ENCODE measurements at places on chromosomes 1 and 21. TPM values are rescaled to one million over a fixed set of nuclear protein-coding genes. Genes with fewer than 3 reads are reported as not detected.
A peak's percentile ranks its signal among the peaks of the same experiment; 100 is the strongest.

DNA sequence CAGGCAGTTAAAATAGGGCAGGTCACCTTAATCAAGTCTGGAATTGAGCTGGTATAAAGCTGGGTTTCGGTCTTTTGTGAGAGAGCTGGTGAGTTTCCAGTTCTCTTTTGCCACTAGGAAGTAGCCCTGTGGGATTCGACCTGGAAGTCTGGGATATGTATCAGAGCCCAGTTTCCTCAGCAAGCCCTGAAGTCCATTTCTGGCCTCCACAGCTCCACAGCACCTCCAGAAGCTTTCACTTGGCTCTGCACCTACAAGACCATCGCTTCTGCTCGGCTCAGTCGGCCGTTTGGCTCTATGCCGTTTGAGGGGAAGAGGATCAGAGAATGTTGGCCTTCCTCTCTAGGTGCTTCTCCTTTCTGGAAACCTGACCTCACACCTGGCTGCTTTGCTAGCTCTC lies 148.0 kb downstream of the GALNT2 start:
- H3K27ac ChIP-seq = no peak overlapping the region
- no peaks in the 10 kb centered on the region for H3K27me3 ChIP-seq

DNA sequence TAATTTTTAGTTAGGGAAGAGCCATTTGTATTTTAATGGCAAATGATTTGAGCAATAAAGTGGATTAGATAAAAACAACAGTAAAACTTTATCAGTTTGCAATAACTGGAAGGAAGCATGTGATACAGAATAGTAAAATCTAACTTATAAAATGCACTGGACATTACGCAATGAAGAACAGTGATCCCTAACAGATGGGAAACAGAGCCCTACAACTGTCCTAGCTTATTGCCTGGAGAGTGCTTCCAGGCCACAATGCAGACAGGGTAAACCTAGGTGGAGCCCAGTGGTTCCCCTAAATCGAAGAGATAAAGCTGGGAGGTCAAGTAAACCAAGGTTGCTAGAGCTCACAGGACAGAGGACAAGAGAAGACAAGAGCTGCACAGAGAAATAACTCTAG lies 7.0 kb downstream of the OMA1 start:
- no peaks in the 10 kb centered on the region for H3K27me3 ChIP-seq
- H3K4me1 ChIP-seq = no peaks in the 10 kb centered on the region
- H3K4me3 ChIP-seq = no peak overlapping the region
- DNase-seq = no peak

DNA sequence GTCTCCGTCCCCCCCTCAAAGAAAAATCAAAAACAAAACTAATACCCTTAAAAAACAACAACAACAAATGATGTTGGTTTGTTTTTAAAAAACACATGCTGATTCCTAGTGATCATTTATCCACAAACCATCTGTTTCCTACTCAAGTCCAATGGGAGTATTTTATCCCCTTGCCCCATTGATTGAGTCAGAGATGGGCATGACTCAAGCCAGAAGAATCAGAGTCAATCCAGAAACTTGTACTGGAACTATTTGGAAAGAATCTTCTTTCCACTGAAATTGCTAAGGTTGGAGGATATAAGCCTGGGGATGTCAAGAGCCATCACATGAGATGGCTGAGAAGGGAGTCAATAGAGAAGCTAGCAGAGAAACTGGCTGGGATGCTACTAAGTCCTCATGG lies 176.4 kb downstream of the MIS18A start:
- no peak for DNase-seq
- no peak overlapping the region for H3K4me3 ChIP-seq
- H3K27me3 ChIP-seq = no peaks in the 10 kb centered on the region
- no peaks in the 10 kb centered on the region for H3K36me3 ChIP-seq

GRCh38 chr1:153978274-153978909 lies 918 bp upstream of the JTB start:
- H3K4me3 ChIP-seq = peak overlapping the region; percentile 93
- H3K27ac ChIP-seq = peak overlapping the region; percentile 88
- no peaks in the 10 kb centered on the region for H3K27me3 ChIP-seq
- H3K4me1 ChIP-seq = peaks cover 18% of the 10 kb centered on the region
- peaks cover 25% of the 10 kb centered on the region for H3K36me3 ChIP-seq

GRCh38 chr1:75124510-75124909 lies 9.7 kb upstream of the LHX8 start:
- no peaks in the 10 kb centered on the region for H3K4me1 ChIP-seq
- no peak overlapping the region for H3K27ac ChIP-seq
- peaks cover 5% of the 10 kb centered on the region for H3K27me3 ChIP-seq
- no peaks in the 10 kb centered on the region for H3K36me3 ChIP-seq
- no peak for DNase-seq
- no peak overlapping the region for H3K4me3 ChIP-seq

DNA sequence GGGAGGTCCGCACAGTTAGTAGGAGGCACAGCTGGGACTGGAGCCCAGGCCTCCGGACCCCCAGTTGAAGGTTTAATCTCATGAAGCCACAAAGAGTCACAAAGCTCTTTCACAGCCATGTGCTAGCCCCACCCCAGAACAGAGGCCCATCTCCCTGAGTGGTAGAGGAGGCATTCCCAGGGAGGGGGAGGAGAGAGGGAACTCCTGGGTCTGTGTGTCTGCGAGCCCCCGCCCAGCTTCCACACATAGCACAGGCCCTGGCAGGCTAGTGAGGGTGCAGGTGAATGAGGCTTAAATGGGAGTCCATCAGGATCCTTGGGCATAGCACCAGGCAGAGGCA lies 197.8 kb downstream of the MATN1 start:
- no peaks in the 10 kb centered on the region for H3K4me1 ChIP-seq
- H3K4me3 ChIP-seq = no peak overlapping the region
- no peaks in the 10 kb centered on the region for H3K27me3 ChIP-seq
- H3K27ac ChIP-seq = no peak overlapping the region

GRCh38 chr1:212582808-212583615 lies 25.5 kb upstream of the ATF3 start:
- H3K27ac ChIP-seq = no peak overlapping the region
- H3K4me3 ChIP-seq = no peak overlapping the region
- H3K36me3 ChIP-seq = no peaks in the 10 kb centered on the region
- H3K27me3 ChIP-seq = peaks cover 29% of the 10 kb centered on the region

DNA sequence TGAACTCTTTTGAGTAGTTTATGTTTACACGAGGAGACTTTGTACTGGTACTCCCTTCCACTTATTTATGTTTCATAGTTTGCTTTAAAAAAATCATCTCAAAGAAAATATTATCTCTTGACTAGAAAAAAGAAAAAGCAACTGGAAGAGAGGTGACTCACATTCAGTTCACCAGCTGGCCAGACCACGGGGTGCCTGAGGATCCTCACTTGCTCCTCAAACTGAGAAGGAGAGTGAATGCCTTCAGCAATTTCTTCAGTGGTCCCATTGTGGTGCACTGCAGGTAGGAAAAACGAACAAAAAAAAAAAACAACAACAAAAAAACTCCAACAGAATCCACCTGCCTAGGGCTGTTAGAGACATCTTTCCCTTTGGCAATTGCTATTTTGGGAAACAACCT lies 102.9 kb downstream of the PTPRC start:
- H3K27me3 ChIP-seq = no peaks in the 10 kb centered on the region
- H3K27ac ChIP-seq = no peak overlapping the region
- peaks cover 42% of the 10 kb centered on the region for H3K4me1 ChIP-seq
- H3K36me3 ChIP-seq = peaks cover 77% of the 10 kb centered on the region

- H3K27me3 ChIP-seq = peaks cover 19% of the 10 kb centered on the region
- DNase-seq = no peak
- no peaks in the 10 kb centered on the region for H3K4me1 ChIP-seq
- no peak within 1 kb of the TSS for H3K4me3 ChIP-seq
Measured at GRCh38 chr1:203351037-203351625, at the start of gene FMOD. Gene FMOD, minus strand, starts transcription at chr1:203351122. Its CDS starts 2,852 bp downstream, at chr1:203348270.

GRCh38 chr1:6795661-6796060 lies 10.4 kb downstream of the CAMTA1 start:
- no peak for DNase-seq
- no peaks in the 10 kb centered on the region for H3K36me3 ChIP-seq
- no peak overlapping the region for H3K27ac ChIP-seq
- H3K4me1 ChIP-seq = no peaks in the 10 kb centered on the region
- H3K4me3 ChIP-seq = no peak overlapping the region
- H3K27me3 ChIP-seq = no peaks in the 10 kb centered on the region

- no peaks in the 10 kb centered on the region for H3K4me1 ChIP-seq
- H3K27ac ChIP-seq = no peak overlapping the region
- no peaks in the 10 kb centered on the region for H3K36me3 ChIP-seq
Measured at GRCh38 chr1:121413821-121414220, 229.0 kb downstream of the SRGAP2C start.

DNA sequence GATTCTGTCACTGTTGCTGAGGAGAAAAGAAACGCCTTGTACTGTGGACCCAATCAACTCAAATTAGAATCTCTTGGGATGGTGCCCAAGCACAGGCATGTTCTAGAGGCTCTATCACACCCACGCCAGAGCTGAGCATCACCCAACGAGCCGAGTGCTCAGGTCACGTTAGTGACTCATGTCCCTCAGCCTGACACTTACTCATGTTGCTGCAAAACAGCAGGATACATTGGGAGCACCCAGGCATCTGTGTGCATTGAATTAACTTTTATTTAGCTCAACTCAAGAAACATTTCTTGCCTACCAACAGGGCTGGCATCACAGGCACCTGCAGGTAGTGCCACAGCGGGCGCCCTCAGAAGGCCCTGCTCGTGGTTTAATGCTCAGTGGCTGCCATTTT lies 149.8 kb downstream of the ETS2 start:
- no peak overlapping the region for H3K27ac ChIP-seq
- no peaks in the 10 kb centered on the region for H3K4me1 ChIP-seq
- H3K27me3 ChIP-seq = no peaks in the 10 kb centered on the region
- H3K4me3 ChIP-seq = no peak overlapping the region

DNA sequence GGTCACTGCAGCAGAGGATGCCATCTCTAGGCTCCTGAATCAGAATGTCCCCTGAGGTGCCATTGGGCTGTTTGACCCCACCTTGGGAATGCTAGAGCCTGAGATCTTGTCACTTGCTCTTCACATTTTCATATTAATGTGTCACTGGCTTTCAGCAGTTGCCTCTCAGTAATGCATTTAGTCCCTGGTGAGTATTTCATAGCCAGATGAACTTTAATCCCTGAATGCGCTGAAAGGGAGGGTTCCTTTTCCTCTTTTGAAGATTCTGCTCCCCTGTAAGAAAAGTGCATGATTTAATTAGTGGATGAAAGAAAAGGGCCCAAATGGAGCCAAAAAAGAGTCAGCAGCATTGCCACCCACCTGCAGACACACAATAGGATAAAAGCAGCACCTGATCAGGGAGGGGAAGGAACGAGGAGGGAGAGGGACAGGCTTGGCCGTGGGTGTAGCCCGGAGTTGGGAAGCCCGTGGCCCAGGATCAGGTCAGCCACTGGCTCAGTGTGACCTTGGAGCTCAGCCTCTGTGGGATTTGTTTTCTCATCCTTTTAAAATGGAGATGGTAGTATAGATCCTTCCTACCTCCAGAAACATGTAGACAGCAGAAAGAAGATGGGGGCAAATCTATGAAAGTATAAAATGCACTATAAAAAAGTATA lies 31.1 kb downstream of the ROR1 start:
- H3K4me1 ChIP-seq = no peaks in the 10 kb centered on the region
- no peak overlapping the region for H3K4me3 ChIP-seq
- no peaks in the 10 kb centered on the region for H3K27me3 ChIP-seq
- H3K36me3 ChIP-seq = no peaks in the 10 kb centered on the region

- H3K4me1 ChIP-seq = peaks cover 13% of the 10 kb centered on the region
- H3K27me3 ChIP-seq = no peaks in the 10 kb centered on the region
- no peak for DNase-seq
- H3K27ac ChIP-seq = no peak overlapping the region
- no peaks in the 10 kb centered on the region for H3K36me3 ChIP-seq
- H3K4me3 ChIP-seq = no peak overlapping the region
Measured at GRCh38 chr21:45129189-45129923, 55.0 kb downstream of the ADARB1 start.

GRCh38 chr1:93681101-93681988 lies at the start of gene BCAR3:
Gene BCAR3, minus strand, starts transcription at chr1:93681837. Its CDS starts 6,907 bp downstream, at chr1:93674930.
- no peak within 1 kb of the TSS for H3K27ac ChIP-seq
- peaks cover 5% of the 10 kb centered on the region for H3K27me3 ChIP-seq
- DNase-seq = no peak
- no peak within 1 kb of the TSS for H3K4me3 ChIP-seq
- H3K4me1 ChIP-seq = no peaks in the 10 kb centered on the region

- DNase-seq = no peak
- H3K4me1 ChIP-seq = no peaks in the 10 kb centered on the region
Measured at GRCh38 chr1:77876884-77877283, 11.5 kb upstream of the NEXN start.

DNA sequence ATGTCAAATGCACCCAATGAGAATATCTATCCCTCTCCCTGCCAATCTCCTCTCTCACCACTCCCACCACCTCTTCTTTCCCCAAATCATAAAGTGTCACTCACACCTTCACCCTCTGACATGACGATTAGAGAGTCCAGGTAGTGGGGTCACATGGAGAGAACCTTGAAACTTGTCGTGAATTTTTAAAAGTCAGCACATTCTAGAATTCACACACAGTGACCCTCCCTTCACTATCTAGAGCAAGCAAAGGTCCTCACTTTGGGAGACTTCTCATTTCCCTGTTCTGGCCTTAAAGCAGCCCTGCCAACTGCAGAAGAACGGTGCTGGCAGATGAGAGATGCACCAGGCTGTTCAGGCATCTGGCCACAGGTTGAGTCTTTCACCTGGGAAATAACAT lies 61.9 kb downstream of the CD34 start:
- H3K36me3 ChIP-seq = peaks cover under 1% of the 10 kb centered on the region
- H3K4me1 ChIP-seq = peaks cover 86% of the 10 kb centered on the region
- no peak overlapping the region for H3K27ac ChIP-seq
- no peak for DNase-seq
- H3K27me3 ChIP-seq = no peaks in the 10 kb centered on the region

- no peaks in the 10 kb centered on the region for H3K4me1 ChIP-seq
- H3K27ac ChIP-seq = no peak overlapping the region
- H3K36me3 ChIP-seq = no peaks in the 10 kb centered on the region
Measured at GRCh38 chr1:226788965-226789364, 49.9 kb upstream of the ITPKB start.

- no peak overlapping the region for H3K27ac ChIP-seq
- peaks cover 52% of the 10 kb centered on the region for H3K36me3 ChIP-seq
- no peaks in the 10 kb centered on the region for H3K27me3 ChIP-seq
- no peak for DNase-seq
Measured at GRCh38 chr1:145826030-145826429, 2.0 kb downstream of the POLR3C start.

DNA sequence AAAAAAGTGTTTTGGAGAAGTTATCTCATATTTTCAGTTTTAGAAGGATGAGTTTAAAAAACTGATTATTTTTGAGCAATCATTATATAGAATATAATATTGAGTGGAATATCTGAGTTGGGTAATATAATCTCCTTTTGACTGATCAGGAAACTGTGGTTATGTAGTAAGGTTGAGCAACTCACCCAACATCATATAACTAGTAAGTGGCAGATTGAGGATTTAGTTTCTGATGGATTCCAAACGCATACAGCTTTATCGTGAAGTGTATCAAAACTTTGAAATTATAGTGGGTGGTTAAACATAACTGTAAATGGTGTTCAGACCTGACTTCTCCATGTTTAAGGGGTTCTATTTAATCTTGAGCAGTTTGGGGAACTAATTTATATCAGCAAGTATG lies 98.6 kb downstream of the OLFM3 start:
- no peaks in the 10 kb centered on the region for H3K27me3 ChIP-seq
- no peak overlapping the region for H3K4me3 ChIP-seq
- no peaks in the 10 kb centered on the region for H3K36me3 ChIP-seq
- no peak for DNase-seq
- no peak overlapping the region for H3K27ac ChIP-seq
- H3K4me1 ChIP-seq = no peaks in the 10 kb centered on the region

Gene CFHR2
- not detected for total RNA-seq

Gene PDE4B
- 29.7 TPM for total RNA-seq

Gene NECTIN4
- 0.09 TPM for total RNA-seq

Gene B3GALT2
- 2.4 TPM for total RNA-seq

Gene OR2T29
- not detected for total RNA-seq

Gene TSPAN1
- total RNA-seq = not detected

Gene SELENBP1
- total RNA-seq = not detected

Gene SORT1
- total RNA-seq = 3.0 TPM

Gene DNASE2B
- not detected for total RNA-seq

Gene C1orf115
- total RNA-seq = 0.16 TPM

Gene PDPN
- total RNA-seq = 0.20 TPM

Gene SPRR2A
- total RNA-seq = not detected

Measured in CD8-positive, alpha-beta memory T cell (primary cell).